ENCODE measurements at places on chromosomes 13 and 19. TPM values are rescaled to one million over a fixed set of nuclear protein-coding genes. Genes with fewer than 3 reads are reported as not detected.
A peak's percentile ranks its signal among the peaks of the same experiment; 100 is the strongest.

APC2 gene
- total RNA-seq = 1.3 TPM

DNA sequence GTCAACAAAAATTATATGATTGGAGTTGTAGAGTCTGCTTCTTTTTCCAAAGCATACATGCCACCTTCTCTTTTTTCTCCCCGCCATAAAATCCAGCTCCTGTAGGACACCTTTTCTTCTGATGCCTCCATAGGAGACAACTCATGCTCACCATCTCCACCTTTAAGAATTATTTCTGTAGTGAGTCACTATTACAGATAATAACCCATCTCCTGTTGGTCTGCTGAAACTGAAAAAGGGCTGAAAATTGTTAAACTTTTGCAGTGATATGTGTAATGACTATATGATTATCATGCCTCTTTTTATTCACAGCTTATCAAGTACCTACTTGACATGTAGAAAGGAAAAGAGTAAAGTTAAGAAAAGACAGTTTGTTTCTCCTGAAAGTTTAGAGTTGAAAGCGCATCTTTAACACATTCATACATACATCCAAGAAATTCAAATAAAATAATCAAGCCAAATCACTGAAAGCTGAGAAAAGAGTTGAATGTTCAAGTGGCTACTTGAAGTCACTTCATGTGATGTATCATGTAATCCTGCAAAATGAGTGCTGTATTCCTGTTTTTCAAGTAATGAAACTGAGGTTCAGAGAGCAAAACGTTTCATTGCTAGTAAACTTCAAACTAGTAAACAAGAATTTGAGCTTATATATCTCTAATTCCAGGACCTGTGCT lies 35.5 kb upstream of the LPAR6 start:
- H3K4me1 ChIP-seq = no peaks in the 10 kb centered on the region
- no peak overlapping the region for H3K4me3 ChIP-seq
- no peaks in the 10 kb centered on the region for H3K36me3 ChIP-seq
- no peaks in the 10 kb centered on the region for H3K27me3 ChIP-seq
- H3K27ac ChIP-seq = no peak overlapping the region

- no peak overlapping the region for H3K4me3 ChIP-seq
- DNase-seq = peak; percentile 88
- peaks cover 38% of the 10 kb centered on the region for H3K36me3 ChIP-seq
- no peaks in the 10 kb centered on the region for H3K4me1 ChIP-seq
- peak overlapping the region; percentile 39 for H3K27ac ChIP-seq
Measured at GRCh38 chr19:4694211-4694987, 24.3 kb upstream of the MYDGF start.

- no peaks in the 10 kb centered on the region for H3K27me3 ChIP-seq
- no peak for DNase-seq
- H3K4me3 ChIP-seq = peak overlapping the region; percentile 39
- H3K36me3 ChIP-seq = no peaks in the 10 kb centered on the region
- H3K27ac ChIP-seq = no peak overlapping the region
Measured at GRCh38 chr19:1325568-1326294, 40.1 kb downstream of the EFNA2 start.

DNA sequence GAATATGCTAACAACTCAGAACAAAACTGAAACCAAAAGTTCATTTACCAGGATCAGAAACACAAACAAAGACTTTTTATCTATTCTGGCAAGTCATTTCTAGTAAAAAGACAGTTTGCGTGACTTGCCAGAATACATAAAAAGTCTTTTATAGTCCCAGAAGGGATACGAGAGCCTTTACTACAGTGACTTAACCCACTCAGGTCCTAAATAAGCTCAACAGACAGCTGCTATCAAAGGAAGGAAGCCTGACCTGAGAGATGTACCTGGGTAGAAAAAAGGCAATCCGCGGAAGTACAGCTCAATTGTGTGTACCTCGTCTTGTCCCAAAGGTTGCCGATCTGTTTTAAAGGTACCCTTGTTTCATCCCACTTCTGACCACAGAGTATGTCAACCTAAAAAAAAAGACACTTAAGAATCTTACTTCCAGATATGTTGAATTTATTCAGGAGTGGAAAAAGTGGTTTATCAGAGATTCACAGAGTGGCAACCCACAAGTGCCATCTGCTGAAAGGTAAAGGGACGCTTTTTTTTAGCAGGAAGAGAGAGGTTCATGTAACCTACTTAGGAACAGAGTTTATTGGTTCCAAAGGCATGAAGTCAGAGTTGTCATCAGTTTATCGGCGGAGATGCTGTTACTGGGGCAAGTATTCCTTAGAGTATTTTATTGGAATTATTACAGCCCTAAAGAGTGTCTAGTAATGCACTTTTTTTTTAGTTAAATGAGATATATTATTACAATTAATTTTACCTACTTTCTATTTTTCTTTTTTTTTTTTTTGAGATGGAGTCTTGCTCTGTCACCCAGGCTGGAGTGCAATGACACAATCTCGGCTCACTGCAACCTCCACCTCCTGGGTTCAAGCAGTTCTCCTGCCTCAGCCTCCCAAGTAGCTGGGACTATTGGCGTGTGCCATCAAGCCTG lies 69.7 kb upstream of the C1QTNF9B start:
- H3K4me1 ChIP-seq = no peaks in the 10 kb centered on the region
- no peak overlapping the region for H3K27ac ChIP-seq
- no peak for DNase-seq
- no peaks in the 10 kb centered on the region for H3K27me3 ChIP-seq

NANOS3 gene
- total RNA-seq = 4.9 TPM

DNA sequence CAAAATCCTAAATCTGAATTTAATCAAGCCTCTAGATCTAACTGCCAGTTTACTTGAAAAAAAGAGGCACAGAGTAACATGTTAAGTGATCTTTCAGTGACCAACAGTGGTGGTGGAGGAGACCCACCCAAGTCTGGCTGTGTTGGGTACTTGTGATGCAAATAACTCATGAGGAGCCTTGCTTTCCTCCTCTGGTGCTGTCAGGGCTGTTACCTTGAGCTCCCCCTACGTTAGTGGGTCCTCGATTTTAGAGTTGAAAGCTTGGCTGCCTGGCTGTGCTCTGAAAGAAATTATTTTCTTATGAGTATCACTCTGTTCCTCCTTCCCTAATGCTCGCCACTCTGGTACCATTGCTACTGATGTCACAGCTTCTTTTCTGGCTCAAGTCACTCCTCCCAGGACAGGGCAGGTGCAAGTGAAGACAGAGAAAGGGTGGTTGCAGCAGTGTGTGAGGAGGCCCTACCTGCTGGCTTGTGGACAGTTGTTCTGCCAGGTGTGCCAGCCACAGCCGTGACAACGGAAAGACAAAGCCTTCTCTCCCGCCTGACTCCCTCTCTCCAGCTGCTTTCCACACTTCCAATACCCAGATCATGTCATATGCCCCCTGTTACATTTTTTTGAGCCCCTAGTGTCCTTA lies 6.5 kb upstream of the SUPT20H start:
- no peak for DNase-seq
- no peak overlapping the region for H3K27ac ChIP-seq
- H3K36me3 ChIP-seq = no peaks in the 10 kb centered on the region
- H3K27me3 ChIP-seq = no peaks in the 10 kb centered on the region

DNA sequence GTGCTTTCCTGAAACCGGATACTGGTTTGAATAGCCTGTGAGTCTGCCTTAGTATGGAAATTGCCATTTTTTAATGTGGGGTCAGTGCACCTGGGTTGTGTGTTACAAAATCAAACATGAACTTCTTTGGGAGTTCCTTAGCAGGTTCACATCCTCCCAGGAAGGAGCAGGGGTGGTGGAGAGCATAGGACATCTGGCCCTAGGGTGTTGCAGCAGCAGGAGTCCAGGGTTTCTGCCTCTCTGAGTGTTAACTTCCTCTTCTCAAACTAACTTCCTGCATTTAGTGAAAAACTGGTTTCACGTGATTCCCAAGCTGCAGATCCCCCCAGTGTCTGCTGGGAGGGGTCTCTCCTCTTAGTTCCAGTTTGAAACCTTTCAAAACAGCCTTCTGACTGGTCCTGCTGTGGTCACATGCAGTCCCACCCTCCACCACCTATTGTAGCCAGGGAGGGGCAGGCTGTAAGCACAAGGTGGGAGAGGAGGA lies 7.2 kb downstream of the RNASEH2B start:
- H3K36me3 ChIP-seq = no peaks in the 10 kb centered on the region
- peak overlapping the region; percentile 28 for H3K27ac ChIP-seq
- no peaks in the 10 kb centered on the region for H3K27me3 ChIP-seq
